NCI-H1092 (cell line): ENCODE measurements at places on chromosomes 7 and 10.

- no peak for DNase-seq
Measured at GRCh38 chr7:35389636-35390035, 135.7 kb upstream of the TBX20 start.

- DNase-seq, result no peak
Measured at GRCh38 chr7:143343596-143343995, 18.9 kb downstream of the FAM131B start.

- no peak for DNase-seq
Measured at GRCh38 chr10:111650088-111650487, 533.5 kb downstream of the GPAM start.

DNA sequence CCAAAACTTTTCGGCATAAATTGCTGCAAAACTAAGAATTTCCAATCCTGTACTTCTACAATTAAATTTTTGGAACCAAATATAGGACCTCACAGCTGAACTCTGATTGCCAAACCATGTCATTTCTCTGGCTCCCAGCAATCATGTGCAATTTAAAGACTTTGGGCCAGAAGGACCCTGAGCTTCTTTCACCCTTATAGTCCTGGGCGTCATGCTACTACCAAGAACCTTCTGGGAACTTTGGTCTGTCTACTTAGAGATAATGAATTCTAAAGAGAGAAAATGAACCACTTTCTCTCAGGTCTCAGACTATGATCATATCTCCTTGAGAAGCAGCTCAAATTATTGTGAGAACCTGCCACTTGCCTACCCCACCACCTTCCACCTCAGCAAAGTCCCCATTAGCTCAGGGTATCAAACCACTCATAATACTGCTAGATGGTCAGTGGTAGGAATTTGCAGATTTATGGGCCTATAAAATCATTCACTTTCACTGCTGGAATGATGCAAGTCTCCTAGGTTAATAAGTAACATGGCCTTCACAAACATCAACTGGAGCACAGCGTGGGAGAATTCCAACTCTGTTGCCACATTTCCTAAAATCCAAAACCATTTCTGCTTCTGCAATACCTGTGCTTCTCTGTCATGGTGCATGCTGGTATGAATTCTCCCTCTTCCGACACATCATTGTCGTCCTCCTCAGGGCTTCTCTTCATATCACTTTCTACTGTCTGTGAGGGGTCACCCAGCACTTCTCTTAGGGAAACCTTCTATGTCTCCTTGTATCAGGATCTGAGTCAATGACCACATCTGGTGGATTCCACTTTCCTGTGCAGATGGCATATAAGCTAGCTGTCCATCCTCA lies 6.6 kb upstream of the WDR91 start:
- DNase-seq, result no peak

GRCh38 chr10:36367362-36367761 lies 725.3 kb upstream of the FZD8 start:
- no peak for DNase-seq

- DNase-seq, result peak; percentile 63
Measured at GRCh38 chr10:3365630-3366029, 193.0 kb upstream of the PITRM1 start.

DNA sequence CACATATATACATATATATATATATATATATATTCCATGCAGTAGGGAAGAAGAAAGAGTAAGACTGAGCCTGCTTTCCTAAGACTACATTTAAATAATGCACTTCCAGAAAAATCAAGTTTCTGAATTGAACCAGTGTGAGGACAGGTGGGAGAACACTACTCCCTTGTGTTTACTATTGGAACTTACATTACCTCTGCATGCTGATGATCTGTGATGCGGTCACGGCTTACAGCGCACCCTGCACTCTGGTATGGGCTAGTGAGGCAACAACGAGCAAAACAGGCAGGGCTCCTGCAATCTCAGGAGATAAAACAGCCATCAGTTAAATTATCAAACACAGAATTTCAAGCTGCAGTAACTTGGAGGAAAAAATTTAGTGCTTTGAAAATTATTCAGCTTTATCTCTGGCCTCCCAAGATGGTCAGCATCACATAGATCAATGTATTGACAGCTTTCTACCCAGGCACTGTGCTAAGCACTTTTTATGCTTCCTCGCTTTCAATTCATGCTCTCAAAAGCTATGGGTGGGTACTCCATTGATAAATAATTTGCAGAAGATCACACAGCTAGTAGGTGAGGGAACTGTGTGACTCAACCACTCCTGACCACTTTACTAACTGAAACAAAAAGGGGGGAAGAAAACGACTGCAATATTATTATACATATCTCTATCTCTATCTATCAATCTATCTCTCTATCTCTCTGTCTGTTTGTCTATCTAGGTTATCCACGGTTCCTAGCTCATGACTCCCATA lies 20.5 kb upstream of the SLC16A12 start:
- no peak for DNase-seq

DNA sequence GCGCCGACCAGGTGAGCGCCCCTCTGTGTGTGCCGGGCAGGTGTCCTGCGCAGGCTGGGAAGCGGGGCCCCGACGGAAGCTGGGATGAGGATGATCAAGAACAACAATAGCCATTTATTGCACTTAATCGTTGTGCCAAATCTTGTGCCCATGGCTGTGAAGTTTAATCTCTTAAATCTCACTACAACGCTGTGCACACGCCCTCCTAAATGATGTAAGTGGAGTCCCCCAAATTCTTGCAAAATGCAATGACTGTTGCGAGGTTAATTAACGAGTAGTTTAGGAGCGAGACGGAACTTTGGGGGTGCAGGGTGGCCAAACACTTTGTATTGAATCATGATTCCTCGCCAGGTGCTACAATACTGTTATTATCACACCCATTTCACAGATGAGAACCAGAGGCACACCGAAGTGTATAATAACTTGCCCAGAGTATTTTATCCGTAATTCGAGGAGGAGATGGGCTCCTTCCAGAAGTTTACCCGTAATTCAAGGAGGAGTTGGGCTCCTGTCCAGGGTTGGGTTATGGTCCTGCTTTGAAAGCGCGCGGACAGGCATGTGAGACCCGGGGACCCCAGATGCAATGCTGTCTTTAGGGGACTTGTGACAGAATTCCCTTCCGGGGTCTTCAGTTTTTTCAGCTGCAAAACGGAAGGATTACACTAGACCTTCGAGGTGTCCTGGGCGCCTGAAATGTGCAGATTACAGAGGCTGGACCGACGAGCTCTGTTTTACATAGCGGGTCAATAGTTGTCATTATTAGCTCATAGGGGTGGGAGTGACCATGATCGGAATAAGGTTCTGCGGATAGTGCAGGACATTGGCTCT lies 1.0 kb downstream of the FFAR4 start:
- no peak for DNase-seq

DNA sequence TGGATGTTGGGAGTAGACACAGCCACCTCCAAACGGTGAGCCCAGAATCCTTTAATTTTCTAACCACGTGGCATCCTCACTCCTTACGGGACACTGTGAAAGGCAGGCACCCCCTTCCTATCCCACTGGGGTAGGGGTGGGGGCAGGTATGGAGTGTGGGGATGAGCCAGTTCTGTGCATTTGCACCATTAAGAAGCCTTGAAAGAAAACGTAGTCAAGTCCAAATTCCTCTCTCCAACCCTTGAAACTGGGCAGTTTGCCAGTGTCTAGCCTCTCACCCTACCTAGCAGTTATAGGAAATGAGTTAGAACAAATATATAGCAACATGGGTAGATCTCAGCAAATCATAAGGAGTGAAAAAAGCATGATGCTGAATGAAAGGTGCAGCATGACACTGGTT lies 92.4 kb upstream of the LEP start:
- DNase-seq, result peak; percentile 63

- DNase-seq, result no peak
Measured at GRCh38 chr10:90947030-90947960, 26.4 kb upstream of the ANKRD1 start.

GRCh38 chr10:35020481-35020880 lies 69.7 kb downstream of the CUL2 start:
- no peak for DNase-seq

GRCh38 chr7:73519867-73520672 lies 2.0 kb downstream of the BAZ1B start:
- no peak for DNase-seq

DNA sequence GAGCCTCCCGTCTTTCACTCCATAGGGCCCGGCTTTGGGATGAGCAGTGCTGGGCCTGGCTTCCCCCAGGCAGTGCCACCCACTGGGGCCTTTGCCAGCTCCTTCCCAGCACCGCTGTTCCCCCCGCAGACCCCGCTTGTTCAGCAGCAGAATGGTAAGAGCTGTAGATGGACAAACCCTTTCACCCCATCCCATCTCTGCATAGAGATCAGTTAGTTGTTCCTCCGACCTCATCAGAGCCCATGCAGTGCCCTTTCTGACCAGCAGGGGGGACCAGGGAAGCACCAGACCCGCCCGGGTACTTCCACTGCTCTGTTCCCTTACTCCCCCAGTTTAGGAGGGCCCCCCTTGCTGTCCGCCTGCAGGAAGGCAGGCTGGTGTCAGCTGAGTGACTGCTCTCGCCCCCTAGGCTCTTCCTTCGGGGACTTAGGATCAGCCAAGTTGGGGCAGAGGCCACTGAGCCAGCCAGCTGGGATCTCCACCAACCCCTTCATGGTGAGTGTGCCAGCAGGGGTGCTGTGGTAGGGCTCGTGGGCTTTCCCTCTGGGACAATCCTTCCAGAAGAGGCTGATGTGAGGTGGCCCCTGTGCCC lies 9.8 kb downstream of the SAP25 start:
- DNase-seq, result no peak

- DNase-seq, result no peak
Measured at GRCh38 chr10:79311581-79312407, 35.5 kb upstream of the PPIF start.

GRCh38 chr10:87928996-87929395 lies 65.6 kb downstream of the PTEN start:
- no peak for DNase-seq

GRCh38 chr7:63887031-63887430 lies 111.6 kb upstream of the ZNF722 start:
- no peak for DNase-seq

GRCh38 chr7:16563281-16564022 lies 36.8 kb downstream of the LRRC72 start:
- DNase-seq, result no peak

GRCh38 chr10:63520500-63521415 lies at the start of gene REEP3:
Gene REEP3 (plus strand): TSS chr10:63521401. CDS start chr10:63521546, 145 bp downstream.
- DNase-seq, result no peak

DNA sequence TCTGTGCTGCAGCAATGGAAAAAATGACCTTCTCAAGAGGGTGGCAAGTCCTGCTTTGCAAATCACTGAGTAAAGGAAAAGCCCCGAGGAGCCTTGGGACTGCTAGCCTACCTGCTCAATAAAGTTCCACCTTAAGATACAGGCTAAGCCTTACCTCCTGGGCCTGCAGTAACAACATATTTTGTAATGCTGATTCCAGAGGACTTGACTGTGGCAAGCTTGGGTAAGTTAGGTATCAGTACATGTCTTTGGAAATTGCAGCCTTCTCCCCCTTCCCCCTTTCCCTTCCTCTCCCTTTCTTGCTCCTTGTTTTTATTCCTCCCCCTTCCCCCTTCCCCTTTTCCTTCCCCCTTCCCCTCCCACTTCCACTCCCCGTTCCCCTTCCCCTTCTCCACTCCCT lies 126.2 kb downstream of the SORCS3 start:
- no peak for DNase-seq

GRCh38 chr10:130045801-130046321 lies 64.8 kb downstream of the C10orf143 start:
- no peak for DNase-seq

GRCh38 chr10:35643151-35644049 lies 1.3 kb upstream of the FZD8 start:
- DNase-seq, result peak; percentile 33

DNA sequence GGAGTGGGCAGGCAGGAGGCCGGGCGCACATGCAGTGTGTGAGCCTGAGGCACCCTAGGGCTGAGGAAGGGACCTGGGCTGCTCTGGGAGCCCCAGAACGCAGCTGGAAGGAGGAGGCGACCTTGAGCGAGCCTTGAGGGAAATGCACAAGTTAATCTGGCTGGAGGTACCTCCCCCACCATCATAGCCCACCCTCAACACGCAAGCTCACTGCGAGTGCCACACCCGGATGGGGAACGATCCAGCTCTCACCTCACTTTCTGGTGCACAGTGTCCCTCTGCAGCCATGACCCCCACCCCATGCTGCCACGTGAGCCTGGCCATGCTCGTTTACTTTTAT lies 162.4 kb upstream of the PPP2R2D start:
- DNase-seq, result no peak

DNA sequence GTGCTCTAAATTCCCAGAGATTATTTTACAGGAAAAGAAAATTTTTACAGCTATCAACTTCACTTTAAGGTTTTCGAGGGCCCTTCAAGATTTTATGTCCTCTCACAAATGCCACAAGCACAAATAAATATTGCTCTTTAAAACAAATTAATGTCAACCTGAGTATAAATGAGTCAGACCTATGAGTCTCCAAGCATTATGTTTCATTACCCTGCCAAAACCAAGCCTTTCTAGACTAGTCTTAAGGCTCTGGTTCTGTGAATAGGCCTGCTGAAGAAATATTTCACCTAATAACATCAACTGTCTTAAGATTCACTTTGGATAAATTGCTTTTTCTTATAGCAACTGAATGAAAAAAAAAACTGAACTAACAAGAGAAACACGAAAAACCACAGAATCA lies 153.0 kb downstream of the PDE1C start:
- no peak for DNase-seq

DNA sequence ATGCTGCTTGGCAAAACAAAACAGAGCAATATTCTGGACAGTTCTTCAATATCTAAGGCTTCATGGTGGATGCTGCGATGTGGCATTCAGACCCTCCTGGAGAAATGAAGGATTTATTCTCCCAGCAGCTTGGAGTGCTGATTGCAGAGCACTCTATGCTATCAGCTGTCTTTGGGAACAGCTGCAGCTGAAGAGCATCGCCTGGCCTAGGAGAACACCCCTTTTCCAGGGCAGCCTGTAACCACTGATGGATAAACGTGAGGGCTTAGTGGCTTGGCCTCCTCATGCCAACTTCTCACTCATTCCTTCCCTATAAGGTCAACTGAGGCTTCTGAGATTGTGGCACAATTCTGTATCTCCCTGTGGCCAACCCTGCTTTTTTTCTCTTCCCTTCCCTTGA lies 638.1 kb upstream of the CNTNAP2 start:
- DNase-seq, result no peak

- no peak for DNase-seq
Measured at GRCh38 chr10:82887488-82887887, 1012.5 kb downstream of the NRG3 start.

GRCh38 chr7:13099154-13099795 lies 411.8 kb downstream of the ARL4A start:
- no peak for DNase-seq

DNA sequence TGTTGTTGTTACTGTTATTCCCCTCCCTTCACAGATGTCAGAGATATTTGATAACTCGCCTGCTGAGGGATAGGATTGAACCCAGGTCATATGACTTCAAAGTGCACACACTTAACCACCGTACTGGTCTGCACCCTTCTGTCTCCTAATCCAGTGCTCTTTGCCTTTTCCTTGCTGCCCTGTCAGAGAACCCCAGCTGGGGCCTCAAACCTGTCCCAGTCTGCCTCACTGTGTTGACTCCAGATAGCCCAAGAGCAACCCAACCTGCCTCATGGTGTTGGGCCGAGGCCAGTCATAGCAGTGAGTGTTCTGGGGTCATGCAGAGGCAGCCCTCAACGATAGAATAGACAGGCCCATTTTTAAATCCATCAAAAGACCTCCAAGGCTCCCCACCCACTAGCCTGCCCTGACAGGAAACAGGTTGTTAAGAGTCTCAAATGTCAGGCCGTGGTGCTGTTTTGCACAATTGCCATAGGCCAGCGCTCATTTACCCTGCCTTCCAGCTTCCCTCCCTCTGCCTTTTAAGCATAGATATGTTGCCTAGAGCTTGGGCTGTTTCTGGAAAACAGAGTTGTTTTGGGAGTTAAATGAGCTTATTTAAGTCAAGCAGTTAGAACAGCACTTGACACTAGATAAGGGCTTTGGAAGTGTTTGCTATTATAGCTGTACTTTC lies 37.0 kb upstream of the PDCD4 start:
- DNase-seq, result no peak
